NCI-H2081 treated with DMSO at 0.1 percent for 48 hours (cell line): ENCODE measurements at places on chromosomes 11 and 22.

GRCh38 chr11:59273373-59273841 lies 60.7 kb upstream of the MPEG1 start:
- no peak for DNase-seq

DNA sequence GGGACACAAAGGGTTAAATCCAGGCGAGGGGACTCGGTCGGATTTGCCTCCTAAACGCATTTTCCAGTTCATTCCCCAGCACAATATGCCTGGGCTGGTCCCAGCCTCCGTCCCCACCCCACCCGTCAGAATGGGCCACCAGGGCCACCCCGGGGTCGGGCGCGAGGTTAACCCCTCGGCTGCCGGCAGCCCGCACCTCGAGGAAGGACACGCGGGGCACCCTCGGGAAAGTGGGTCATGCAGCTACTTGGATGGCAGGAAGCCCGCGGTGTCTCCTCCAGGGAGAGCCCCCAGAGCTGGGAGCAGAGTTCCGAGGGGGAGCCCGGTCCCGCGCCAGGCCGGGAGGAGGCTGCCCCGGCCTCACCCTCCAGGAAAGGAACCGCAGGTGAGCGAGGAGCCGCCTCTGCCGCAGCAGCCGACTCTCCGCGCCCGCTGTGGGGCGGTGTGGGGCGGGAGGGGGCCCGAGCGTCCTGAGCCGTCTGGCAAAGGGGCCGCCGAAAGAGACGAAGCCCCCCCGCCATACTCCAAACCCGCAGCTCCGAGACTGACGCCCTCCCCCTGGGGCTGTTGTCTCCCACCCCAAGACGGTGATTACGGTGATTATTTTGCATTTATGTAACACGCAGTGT lies 1.4 kb downstream of the NECTIN1 start:
- DNase-seq, result no peak

DNA sequence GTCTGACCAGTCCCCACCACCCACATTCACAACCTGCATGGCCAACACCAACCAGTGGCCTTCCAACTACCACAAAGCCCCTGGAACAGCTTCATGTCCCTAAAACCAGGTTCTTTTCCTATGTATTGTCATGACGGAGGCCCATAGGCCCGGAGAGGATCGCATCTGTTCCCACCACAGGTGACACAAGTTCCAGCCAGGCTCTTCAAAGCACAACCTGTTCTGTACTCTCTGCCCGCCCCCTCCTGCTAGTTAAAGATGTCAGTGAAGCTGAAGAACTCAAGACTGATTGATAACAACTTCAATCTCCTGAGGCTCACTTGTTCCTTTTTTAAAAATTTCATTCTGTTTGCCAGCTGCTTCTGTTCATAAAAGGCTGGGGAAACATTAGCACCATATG lies 121.1 kb upstream of the GUCY1A2 start:
- DNase-seq, result no peak

- no peak for DNase-seq
These were observed 16.0 kb downstream of the CDC45 start for GRCh38 chr22:19495562-19496323.

DNA sequence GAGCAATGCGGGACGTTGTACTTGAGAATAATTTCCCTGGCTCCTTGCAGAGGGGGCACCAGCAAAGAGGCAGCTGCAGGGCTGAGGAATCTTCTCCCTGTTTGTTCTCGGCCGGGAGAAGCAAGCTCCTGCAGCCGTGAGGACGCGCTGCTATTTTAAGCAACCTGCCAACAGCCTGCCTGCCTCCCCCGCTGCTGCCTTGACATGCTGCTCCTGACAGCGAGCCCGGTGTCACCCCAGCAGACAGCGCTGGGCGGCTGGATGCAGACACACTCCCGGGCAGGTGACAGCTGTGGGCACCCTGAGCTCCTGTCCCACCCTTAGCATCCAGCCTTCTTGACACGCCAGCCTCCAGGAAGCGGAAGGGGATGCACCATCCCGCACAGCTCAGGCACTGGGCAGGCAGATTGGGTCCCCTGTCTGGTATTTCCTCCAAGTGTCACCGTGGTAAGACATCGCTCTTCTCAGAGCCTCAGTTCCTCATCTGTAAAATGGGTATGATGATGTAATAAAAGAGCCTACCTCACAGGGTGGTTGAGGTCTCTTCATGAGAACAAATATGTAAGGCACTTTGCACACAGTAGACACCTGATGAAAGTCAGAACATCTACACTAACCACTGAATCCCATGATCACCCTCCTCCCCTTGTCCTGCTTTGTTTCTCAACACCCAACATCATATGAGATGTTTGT lies 530.6 kb downstream of the MN1 start:
- no peak for DNase-seq

DNA sequence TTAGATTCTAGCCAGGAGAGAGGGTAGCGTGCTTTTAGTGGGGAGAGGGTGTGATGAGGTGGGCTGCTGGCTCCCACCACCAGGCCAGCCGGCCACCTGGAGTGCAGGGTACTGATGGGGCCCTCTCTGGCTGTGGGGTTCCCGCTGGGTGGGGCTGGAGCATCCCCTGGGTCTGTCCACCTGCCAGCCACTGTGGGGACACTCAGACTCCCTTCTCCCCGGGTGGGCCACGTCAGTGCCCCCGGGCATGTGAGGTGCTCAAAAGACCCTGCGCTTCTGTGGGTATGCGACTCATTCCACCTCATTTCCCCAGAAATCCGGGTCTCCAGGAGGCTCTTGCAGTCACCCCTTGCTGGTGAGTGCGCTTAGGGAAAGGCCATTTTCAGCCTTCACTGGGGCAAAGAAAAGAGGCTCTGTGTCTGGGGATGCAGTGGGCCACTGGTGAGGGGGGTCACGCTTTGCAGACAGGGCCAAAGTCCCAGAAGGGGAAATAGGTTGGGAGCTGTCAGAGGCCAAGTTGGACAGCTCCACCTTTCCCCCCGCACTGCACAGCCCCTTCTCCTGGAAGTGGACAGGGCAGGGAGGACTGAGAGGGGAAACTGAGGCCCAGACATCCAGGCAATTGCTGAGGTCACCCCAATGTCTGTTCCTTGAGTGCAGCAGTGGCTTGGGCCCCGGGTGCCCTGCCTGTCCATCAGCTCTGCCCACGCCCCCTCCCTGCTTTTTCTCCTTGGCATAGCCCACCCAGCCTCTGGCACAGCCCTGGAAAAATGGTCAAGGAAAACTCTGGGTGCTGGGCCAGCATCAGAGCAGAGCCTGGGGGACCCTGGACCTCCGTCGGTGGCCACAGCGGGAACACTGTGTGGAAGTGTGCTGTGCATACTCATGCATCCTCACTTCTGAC lies 53.3 kb downstream of the TPCN2 start:
- DNase-seq, result no peak

GRCh38 chr11:35734669-35735410 lies 72.3 kb downstream of the TRIM44 start:
- DNase-seq, result no peak

- no peak for DNase-seq
These were observed 2.1 kb upstream of the CARD10 start for GRCh38 chr22:37521236-37521739.

- DNase-seq, result no peak
These were observed 20.6 kb downstream of the APOBEC3H start for GRCh38 chr22:39117585-39118191.

GRCh38 chr11:3001496-3001895 lies 9.4 kb upstream of the NAP1L4 start:
- no peak for DNase-seq

DNA sequence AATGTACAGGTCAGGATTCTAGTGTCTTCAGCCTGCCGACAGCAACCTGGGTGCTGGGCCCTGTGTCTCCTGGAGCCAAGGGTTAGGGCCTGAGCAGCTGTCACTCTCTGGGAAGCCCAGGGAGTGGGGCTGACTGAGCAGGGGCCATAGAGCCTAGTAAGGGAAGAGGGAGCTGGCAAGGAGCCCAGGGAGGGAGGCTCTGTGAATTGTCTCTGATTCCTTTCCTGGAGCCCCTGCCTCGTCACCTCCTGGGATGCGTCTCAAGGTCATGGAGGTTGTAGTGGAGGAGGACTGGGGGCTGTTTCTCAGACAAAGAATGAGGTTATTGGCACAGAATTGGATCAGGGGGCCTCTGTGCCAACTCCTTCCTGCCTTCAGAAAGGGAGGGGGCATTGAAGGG lies 11.8 kb downstream of the SOX10 start:
- DNase-seq, result no peak

- DNase-seq, result no peak
These were observed 14.2 kb downstream of the DTX4 start for GRCh38 chr11:59186130-59186594.

GRCh38 chr11:3781423-3781822 lies 15.9 kb downstream of the NUP98 start:
- no peak for DNase-seq

DNA sequence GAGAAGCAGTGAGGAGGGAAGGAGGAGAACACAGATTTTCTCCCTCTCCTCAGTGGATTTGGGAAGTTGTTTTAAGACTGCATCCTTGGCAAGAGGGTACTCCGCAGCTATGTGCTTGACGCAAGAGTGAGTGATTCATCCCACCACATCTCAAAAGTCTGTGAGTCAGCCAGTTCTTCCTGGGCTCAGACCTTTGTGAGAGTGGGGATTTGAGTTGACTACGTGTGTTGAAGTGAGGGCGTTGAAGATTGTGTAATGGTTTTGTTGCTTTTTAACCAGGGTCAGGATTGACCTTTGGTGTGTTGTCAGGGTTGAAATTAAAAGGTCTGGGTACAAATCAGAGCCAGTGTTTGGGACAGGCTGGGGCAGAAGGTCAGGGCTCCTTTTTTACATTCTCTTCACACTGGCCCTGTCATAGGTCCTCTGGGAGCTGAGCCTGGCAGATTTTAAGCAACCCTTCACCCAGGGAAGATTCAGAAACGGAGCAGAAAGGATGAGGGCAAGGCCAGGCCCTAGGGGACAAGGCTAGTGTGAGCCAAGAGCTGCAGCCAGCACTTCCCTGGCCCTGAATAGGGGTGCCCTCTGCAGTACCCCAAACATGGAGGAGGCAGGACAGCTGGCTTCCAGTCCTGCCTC lies 4.2 kb upstream of the C11orf86 start:
- no peak for DNase-seq

DNA sequence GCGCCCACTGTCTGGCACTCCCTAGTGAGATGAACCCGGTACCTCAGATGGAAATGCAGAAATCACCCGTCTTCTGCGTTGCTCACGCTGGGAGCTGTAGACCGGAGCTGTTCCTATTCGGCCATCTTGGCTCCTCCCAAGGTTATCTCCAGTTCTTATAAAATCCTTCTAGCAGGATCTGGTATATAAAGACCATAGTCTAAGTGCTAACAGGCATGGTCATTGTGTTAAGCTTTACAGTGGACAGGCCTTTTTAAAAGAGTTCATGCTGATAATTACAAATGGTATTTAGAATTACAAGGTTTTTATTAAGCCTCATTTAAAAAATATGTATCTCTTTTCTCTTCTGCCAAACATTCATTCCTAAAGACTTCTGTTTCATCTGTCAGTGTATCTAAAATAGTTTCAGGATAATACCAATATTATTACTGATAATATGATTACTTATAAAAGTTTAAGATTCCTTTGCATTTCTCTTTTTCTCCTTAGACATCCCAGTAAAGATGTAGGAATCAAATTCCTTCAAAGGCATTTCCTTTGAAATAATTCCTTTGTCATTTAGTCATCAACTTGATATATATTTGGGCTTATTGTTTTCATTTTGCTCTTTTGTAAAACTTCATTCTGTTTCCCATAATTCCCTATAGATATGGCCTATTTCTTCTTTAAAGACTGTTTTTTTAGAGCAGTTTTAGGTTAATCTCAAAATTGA lies 20.7 kb downstream of the DDX10 start:
- DNase-seq, result no peak

GRCh38 chr11:32435942-32436750 lies 807 bp upstream of the WT1 start:
- DNase-seq, result no peak

GRCh38 chr11:119496469-119496868 lies 73.5 kb upstream of the THY1 start:
- no peak for DNase-seq

DNA sequence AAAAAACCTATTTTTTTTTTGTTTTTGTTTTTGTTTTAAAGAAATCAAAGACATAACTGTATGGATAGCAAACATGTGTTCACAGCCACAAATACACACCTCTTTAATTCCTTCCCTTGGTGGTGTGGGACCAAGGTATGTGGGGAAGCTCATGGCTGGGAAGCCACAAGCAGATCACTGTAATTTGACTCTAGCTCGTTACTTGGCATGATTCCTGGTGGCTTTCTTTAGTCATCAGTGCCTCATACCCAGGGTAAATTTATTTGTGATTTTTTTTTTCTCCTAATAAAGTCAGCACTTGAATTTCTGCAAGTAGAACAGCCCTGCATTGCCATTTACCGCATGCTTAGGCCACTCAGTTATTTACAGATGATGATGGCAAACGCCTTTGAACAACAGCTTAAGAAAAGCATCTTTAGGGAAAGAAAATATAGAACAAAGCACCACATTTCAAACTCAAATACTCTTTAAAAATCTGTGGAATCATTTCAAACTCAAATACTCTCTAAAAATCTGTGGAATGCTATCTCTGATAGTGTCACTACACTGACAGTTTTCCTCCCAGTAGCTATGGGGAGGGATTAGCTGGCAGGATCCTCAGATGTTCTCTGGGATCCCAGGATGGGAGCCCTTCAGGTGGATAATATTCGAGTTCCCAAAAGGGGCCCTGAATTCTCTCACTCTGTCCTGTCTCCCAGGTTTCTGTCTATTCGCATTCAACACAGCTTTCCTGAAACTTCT lies 687.2 kb downstream of the OPCML start:
- no peak for DNase-seq

DNA sequence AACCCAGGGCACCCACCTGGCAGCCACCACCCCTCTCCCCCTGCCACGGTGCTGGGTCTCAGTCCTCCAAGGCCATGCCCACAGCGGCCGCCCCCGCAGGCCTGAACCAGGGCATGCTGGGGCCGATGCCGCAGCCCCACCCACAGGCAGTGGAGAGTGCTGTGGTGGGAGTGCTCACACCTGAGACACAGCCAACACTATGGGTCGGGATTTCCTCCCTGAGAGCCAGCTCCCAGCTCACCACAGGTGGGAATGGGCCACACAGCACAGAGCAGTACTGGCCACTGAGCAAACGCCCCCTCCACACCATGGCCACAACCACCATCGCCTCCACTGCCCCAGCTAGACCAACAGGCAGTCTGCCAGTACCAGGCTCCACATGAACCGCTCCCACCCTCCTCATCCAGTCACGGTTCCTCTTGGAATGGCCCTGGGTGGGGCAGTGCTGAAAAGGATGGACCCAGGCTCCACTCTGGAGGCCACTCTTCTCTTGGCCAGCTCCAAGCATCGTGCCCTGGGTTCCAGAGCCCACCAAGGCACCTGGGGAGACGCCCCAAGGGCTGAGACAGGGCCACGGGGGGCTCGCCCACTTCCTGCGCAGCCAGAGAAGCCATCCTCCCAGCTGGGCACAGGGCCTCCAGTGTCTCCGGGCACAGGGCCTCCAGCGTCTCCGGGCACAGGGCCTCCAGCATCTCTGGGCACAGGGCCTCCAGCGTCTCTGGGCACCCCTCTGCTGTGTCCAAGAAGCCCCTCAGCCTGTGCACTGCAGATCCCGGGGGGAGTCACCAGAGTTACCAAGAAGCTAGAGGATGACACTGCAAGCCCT lies 14.2 kb downstream of the MOB2 start:
- DNase-seq, result no peak

GRCh38 chr11:1074244-1075221 lies at the start of gene MUC2:
TSS of gene MUC2 (plus strand) at chr11:1074874.
- no peak for DNase-seq
